ENCODE measurements at places on chromosomes 2 and 18.

GRCh38 chr2:73893764-73894474 lies 1.1 kb downstream of the ACTG2 start:
- no peak for DNase-seq

DNA sequence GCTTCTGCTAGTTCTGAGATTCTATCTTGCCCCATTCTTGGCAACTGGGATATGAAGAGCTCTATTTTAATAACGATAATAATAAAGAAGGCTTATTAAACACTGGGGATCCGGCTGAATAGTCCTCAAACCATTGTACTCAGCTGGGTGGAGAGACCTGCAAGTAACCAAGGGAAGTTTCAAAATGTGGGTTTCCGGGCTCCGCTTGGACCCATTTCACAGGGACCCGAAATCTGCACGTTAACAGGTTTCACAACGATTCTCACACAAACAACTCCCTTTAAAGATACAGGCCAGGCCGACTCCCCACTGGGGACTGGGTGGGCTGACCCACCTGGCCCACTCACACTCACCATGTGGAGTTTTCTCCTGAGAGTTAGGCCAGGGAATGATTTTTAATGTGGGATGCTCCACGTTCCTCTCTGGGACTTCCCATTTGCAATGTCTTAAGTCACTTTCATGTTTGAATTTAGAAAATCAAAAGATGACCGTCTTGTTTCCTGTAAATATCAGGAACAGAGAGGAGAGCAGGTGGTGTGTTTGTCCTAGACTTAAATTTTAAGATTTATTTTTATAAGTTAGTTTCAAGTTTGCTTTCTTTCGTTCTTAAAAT lies 96.3 kb downstream of the SH3RF3 start:
- DNase-seq, result no peak

- no peak for DNase-seq
These were observed 172.3 kb downstream of the UBE2E3 start for GRCh38 chr2:181152701-181153100.

GRCh38 chr2:6578416-6578815 lies 287.3 kb downstream of the CMPK2 start:
- DNase-seq, result no peak

DNA sequence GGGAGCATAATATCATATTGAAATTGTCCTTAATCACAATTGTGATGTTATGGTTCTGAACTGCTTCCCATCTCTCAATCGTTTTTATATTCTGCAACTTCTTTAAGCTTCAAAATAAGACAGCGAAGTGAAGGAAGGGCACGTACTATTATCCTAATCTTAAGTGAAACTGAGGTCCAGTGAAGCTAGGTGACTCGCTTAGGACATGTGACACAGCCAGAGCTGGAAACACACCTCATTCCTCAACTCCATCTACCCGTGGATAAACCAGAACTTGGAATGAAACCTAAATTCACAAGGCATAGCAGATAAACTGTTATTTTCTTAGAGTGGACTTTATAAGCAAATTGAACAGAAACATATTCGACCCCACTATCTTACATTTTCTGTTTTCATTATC lies 191.2 kb upstream of the PXDN start:
- DNase-seq, result no peak

GRCh38 chr18:55539240-55539639 lies 48.8 kb downstream of the TCF4 start:
- DNase-seq, result no peak

DNA sequence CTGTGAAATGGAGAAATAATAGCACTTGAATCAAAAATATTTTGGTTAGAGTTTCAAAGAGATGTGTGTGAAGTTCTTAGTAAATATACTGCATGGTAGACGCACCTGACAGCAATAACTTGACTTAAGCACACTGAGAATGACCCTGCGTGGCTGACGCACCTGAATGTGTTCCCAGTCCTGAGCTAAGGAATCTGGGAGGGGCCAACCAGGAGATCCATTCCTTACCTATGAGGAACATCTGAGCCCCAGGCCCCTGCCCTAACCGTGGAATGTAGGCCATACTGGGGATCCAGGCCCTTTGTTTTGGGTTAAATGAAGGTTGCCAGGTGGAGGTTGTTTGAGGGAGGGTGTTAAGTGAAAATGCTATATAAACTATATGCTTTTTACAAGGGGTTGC lies 284.4 kb downstream of the RBM43 start:
- no peak for DNase-seq
